Hippocampal formation (tissue), 2 donors: ENCODE measurements at places on chromosomes 6 and 20.

DNA sequence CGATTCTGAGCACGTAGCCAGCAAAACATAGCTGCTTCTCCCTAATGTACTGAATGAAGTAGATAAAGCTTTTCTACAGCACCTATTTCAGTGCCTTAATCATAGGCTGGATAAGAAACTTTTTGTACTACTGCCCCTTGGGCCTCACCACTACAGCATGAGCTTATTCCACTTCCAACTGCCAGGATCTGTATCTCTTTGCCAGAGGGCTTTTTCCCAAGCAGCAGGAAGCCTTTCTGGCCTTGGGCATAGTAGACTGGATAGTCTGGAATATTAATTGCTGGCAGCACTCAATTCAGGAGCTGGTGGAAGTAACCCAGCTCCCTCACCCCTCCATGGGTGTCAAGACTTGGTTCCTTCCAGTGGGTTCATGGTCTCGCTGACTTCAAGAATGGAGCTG is 43.6 kb downstream of the ANKEF1 start:
- DNase-seq, result no peak

DNA sequence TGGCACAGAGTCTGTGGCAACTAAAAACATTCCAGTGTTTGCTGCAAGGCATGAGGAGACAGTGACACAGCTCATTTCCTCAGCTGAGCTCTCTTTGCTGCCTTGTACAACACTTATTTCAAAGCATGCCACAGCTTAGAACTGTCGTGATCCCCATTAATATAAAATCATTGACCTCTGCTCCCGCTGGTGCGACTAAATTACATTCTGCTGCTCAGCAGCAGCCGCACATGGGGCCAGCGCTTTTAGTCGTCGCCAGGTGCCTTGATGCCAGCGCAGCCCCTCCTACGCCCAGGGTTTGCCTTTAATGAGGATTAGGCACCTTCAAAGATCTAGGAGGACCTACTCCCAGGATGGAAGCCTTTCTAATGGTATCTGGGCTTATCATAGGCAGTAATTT is 717.9 kb upstream of the POU3F2 start:
- DNase-seq, result no peak

GRCh38 chr6:134316733-134317431 is 1.0 kb downstream of the SGK1 start:
- DNase-seq, result peak; percentile 51

- no peak for DNase-seq
These were observed 116.3 kb upstream of the FKBP1C start for GRCh38 chr6:63094947-63095346.

GRCh38 chr6:166848979-166849748 is 107.2 kb downstream of the RNASET2 start:
- no peak for DNase-seq

DNA sequence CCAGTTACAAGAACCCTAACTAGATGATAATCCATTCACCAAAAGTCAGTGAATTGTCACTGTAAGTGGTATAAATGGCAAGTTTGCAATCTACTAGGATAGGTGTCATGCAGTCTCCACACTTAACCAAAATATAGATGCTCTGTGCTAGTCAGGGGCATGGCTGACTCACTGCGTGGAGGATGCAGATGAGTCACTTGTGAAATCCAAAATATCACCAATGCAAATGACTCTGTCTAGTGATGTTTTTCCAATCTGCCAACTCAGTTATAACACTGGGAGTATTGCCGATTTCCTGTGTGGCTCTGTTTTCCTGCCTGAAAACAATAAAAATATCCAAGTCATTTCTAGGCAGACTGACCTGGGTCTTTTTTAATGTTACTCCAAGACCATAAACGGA is 47.8 kb upstream of the NRSN1 start:
- no peak for DNase-seq

GRCh38 chr20:9160757-9161156 is 91.9 kb downstream of the PLCB4 start:
- peak; percentile 33 for DNase-seq

- peak; percentile 26 for DNase-seq
These were observed 72.6 kb upstream of the DUSP22 start for GRCh38 chr6:219641-220198.

DNA sequence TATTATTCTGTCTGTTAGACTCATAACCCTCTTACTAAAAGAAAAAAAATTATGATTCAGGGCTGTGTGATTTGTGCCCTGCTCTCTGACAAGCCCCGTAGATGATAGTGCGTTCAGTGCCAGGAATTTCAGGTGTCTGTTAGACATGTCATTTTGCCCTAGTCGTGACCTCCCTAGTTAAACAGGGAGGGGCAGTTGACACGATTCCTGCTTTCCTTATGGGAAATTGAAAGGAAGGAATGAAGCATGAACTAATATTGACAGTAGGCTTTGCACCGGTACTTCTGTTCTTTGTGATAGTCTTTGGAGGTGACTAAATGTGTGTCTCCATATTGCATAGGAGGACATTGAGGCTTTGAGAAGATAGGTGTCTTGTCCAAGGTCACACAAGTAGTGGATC is 26.3 kb downstream of the RPRD1B start:
- DNase-seq, result no peak

DNA sequence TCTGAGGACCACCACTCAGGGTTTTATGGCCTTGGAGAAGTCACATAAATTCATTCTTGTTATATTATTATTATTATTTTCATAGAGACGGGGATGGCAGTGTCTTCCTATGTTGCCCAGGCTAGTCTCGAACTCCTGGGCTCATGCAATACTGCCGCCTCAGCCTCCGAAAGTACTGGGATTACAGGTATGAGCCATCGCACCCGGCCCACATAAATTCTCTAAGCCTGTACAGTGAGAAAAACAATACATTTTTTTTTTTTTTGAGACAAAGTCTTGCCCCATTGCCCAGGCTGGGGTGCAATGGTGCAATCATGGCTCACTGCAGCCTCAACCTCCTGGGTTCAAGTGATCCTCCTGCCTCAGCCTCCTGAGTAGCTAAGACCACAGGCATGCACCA is 753 bp upstream of the FASTKD5 start:
- DNase-seq, result no peak

- no peak for DNase-seq
These were observed 13.7 kb downstream of the SPATA2 start for GRCh38 chr20:49901588-49901987.

- no peak for DNase-seq
These were observed 288.5 kb downstream of the PRL start for GRCh38 chr6:22008248-22008836.

- no peak for DNase-seq
These were observed 831 bp downstream of the PMEPA1 start for GRCh38 chr20:57708694-57709673.

DNA sequence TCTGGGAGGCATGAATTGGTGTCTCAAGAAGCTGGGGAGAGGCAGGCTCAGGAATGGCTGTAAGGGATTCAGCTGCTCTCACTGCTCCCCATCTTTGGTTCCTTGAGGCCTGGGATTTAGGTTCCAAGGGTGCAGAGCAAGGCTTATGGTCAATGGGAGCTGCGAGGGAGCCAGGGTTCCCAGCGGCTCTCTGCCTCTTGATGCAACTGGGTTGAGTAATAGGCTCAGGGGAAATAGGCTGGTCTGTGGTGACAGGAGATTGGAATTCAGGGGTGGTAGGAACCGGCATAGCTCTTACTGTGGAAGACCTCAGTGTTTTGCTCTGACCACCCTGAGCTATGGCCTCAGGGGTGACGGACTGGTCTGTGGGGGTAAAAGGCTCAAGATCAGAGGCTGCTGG is 13.0 kb upstream of the NRM start:
- no peak for DNase-seq
